BJ (cell line): ENCODE measurements at places on chromosomes 3 and 15.

DNA sequence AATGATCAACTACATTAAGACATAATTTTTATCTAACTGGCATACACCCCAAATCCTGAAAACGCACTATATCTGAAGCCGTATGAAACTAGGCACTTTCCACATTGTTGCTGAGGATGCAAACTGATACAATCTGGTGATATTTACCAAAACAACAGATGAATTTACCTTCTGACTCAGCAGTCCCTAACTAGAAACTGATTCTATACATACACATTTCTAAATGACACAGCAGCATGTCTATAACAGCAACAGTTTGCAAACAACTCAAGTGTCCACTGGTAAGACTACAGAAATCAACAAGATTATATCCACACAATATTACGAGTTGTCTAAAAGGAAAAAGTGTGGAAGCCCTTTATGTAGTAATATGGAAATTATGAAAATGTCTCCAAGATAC, 22.9 kb downstream of the SECISBP2L start:
- DNase-seq = no peak

- no peak for DNase-seq
Observed at GRCh38 chr3:5634411-5634810, 446.9 kb downstream of the EDEM1 start.

DNA sequence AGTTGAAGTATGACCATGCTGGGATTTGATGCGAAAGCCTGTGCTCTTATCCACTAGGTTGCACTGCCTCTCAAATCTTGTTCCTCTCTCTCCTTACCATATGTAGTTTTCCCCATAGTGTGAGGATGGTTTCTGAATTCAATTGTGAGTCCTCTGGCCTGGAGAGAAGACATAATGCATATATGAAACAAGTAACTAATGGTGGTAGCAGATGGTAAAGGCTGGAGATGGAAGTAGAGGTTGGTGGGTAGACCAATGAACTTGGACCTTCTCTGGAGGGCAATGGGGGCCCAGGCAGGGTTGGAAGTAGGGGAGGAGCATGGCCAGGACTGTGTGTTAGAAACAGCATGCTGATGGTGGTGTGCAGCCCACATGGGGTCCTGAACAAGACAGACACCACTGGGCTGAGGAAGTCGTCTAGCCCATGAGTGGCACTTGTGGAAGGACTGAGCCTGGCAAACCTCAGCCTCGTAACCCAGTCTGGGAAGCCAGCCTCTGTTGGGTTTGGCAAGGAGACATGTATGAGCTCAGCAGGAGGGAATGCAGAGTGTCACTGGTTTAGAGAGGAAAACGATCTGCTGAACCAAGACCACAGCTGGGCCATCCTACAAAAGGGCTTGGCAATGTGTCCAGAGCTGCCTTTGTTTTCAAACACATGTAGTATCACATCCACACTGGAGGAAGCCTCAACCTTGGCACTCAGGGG, 18.5 kb upstream of the LMCD1 start:
- DNase-seq = peak; percentile 95

GRCh38 chr15:23877502-23878412, 190.7 kb upstream of the NDN start:
- DNase-seq = no peak

- DNase-seq = no peak
Observed at GRCh38 chr15:68344600-68344999, 67.1 kb downstream of the FEM1B start.

- DNase-seq = no peak
Observed at GRCh38 chr3:195194559-195195206, 76.3 kb downstream of the XXYLT1 start.

GRCh38 chr3:179760944-179761343, 108.1 kb downstream of the USP13 start:
- no peak for DNase-seq

DNA sequence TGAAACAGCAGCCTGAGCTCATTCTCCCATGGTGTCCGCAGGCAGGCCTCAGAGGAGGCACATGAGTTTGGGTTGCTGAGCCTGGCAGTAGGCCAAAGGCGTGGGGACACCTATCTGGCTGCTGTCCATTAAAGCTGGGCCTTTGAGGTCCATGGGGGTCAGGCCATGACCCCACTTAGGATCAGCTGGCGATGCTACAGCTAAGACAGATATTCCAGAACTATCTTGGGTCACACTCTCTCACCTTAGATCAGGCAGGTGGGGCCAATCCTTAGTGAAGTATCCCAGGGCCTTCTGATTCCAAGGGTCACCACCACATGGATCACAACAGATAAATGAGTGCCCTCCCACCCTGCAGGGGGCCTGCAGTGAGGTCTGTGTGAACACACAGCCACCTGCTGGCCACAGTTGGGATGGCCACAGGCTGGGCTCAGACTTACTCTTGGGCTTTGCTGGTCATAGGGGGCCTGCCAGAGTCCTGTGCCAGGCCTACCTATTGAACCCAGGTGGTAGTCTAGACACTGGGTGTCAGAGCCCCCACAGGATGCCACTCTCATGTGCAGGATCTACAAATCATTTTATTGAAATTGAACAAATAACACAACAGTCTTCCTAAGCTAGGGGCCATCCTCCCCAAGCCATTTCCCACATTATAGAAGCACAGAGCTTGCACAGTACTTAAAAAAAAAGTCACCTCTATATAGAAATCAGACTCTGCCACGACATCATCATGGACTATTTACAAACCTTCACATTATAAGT, 2.0 kb upstream of the HYAL2 start:
- no peak for DNase-seq

DNA sequence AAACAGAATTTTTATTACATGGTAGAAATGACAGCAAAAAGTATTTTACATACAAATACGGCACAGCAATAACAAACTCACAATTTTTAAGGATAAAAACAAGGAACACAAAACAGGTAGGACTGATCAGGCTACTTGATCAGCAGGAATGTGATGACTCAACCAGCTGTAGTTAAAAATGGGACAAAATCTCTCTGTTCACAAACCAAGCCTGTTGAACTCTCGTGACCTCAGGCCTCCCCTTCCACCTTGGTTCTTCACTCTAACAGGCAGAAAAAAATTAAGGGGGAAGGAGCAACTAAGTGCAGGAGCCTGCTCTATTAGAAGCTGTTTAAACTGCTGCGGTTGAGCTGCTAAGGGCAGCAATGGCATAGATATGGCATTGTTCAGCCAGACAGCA, 18.7 kb downstream of the FBXL22 start:
- DNase-seq = no peak

DNA sequence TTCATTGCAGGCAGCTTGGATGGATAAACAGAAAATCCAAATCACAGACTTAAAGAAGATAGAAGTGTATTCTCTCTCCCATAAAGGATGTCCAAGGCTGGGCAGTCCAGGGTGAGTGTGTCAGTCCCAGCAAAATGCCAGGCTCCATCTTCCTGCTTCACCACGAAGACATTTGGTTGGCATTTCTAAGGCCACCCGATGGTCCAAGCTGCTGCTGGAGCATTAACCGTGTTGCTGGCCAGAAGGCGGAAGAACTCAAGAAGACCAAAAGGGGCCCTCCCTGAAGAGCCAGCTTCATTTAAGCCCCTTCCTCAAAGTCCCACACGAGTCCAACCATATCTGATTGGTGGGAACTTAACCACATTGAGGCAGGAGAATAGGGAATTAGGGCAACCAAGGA, 3.0 kb upstream of the CYP11A1 start:
- DNase-seq = no peak

- DNase-seq = no peak
Observed at GRCh38 chr3:109548192-109548938, 211.0 kb upstream of the DPPA4 start.

DNA sequence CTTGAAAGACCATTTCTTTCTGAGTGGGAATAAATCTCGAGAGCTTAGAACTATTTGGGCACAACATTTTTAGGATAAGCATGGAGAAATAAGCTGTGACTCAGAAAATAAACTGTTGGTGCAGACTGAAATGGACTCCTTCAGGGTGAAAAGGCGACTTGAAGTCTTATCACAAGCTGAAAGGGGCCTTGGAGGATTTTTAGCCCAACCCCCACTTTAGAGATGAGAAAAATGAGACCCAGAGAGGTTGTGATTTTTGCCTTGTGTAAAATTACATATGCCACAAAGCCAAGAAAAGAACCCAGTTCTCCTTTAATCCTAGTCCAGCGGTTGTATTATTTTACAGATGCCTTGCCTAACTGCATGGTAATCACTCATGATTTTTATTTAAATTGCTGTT, 1.5 kb downstream of the ATP1B3 start:
- DNase-seq = no peak

GRCh38 chr3:118577055-118577777, 457.4 kb downstream of the IGSF11 start:
- no peak for DNase-seq

- no peak for DNase-seq
Observed at GRCh38 chr15:51126842-51127241, 32.1 kb upstream of the TNFAIP8L3 start.

- DNase-seq = peak; percentile 57
Observed at GRCh38 chr3:9715764-9716437, 12.3 kb downstream of the CPNE9 start.

- DNase-seq = no peak
Observed at GRCh38 chr3:129271674-129272073, 7.0 kb upstream of the HMCES start.

DNA sequence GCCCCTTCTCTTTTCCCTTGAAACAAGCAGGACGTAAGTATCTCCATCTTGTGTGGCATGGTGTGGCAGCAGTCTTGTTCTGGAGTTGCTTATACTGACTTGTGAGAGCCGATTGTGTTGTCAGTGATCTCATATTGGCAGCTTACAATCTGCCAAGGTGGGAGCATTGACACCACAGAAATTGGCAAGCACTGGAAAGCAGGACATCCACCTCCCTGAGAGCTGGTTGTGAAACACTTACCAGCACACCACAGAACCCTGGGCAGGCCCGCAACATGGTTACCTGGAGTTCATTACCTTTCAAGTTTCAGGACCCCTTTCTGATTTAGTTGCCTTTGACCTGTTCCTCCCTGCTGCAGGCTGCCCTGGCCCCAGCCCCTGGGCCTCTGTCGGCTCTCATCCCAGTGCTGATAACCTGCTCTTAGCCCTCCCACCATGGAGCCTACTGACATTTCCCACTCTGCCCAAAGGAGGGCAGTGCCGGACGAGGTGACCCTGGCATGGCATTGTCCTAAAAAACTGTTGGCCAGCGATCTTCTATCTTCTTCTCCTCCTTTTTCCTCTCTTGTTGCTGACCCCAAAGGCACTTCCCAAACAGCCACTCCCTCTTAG, 10.6 kb upstream of the ATP2B2 start:
- no peak for DNase-seq

GRCh38 chr3:13231781-13232666, 158.8 kb upstream of the IQSEC1 start:
- no peak for DNase-seq

DNA sequence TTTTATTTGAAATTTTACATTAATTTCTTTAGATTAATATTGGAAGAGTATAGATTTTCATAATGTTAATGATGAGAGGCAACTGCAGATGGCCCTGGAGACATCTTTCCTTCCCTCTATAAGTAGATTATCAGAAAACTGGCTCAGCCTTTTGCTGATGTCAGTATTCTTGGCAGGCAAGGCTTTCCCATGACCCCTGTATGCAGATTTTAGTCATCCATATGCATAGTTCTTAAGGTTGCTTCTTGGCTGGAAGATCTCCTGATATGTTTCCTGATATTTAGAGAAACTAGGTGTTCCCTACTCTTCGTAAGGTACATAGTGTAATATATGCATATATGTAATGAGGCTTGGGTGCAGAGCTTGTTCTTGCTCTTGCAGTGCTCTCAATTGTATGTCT, 911.4 kb downstream of the EPHA3 start:
- DNase-seq = no peak

DNA sequence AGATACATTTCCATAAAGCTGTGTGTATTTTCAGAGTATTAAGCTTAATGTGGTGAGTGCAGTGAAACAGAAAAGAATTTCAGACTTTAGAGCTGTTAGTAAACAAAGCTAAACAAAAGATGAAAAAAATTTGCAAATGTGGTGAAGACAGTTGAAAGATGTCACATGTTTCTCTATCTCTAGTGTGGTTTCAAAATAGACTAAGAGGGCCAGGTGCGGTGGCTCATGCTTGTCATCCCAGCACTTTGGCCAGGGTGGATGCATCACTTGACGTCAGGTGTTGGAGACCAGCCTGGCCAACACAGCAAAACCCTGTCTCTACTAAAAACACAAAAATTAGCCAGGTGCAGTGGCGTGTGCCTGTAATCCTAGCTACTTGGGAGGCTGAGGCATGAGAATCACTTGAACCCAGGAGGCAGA, 466.0 kb upstream of the NR2F2 start:
- DNase-seq = no peak

GRCh38 chr3:132232231-132232792, 84.9 kb upstream of the ACP3 start:
- DNase-seq = no peak

DNA sequence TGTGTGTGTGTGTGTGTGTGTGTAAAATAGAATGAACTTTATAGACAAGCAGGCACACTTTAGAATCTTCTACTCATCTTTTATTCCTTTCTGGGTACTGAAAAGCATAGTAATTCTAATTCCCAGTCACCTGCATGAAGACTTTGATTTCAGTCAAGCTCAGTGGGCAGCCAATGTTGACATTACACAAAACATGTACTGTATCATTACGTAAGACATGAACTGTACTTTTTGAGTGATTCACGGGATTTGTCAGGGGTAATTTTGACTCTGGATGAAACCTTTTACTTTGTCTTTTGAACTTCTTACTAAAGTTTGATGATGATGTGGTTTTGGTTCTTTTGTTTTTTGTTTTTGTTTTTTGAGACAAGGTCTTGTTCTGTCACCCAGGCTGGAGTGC, 38.8 kb downstream of the PTPRG start:
- DNase-seq = no peak

GRCh38 chr3:146218880-146219866, 31.7 kb downstream of the PLSCR4 start:
- DNase-seq = no peak

- DNase-seq = no peak
Observed at GRCh38 chr15:53218666-53219580, 428.8 kb upstream of the ONECUT1 start.

- DNase-seq = no peak
Observed at GRCh38 chr3:189212681-189213080, 40.9 kb downstream of the TPRG1 start.

DNA sequence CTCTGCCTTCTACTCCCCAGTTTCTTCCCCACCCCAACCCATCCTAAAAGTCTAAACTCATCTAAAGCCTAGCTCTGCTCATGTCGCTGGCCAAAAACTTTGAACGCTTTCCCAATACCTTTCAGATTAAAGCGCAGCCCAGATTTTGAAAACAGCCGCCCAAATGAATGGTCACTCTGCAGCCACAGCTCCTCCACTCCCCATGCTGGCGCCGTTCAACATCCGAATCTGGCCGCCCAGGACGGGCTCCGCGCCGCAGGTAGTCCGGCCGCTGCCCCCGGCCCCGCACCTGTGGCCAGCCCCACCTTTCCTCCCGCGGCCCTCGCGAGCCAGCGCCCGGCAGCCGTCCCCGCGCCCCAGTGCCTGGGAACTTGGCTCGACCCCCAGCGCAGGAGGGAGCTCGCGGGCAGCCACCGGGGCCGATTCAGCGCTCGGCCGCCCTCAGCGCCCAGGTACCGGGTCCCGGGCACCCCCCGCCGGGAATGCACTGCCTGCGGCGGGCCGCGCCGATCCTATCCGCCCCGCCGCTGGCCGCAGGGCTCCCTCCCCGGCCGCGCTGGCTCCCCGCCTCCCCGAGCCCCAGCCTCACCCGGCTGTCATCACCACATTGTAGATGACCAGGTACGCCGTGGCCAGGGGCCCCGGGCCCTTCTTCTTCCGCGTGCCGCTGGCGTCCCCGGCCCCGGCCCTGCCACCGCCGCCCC, 417 bp downstream of the HACD2 start:
- no peak for DNase-seq
